ENCODE measurements at places on chromosomes 4 and X.

DNA sequence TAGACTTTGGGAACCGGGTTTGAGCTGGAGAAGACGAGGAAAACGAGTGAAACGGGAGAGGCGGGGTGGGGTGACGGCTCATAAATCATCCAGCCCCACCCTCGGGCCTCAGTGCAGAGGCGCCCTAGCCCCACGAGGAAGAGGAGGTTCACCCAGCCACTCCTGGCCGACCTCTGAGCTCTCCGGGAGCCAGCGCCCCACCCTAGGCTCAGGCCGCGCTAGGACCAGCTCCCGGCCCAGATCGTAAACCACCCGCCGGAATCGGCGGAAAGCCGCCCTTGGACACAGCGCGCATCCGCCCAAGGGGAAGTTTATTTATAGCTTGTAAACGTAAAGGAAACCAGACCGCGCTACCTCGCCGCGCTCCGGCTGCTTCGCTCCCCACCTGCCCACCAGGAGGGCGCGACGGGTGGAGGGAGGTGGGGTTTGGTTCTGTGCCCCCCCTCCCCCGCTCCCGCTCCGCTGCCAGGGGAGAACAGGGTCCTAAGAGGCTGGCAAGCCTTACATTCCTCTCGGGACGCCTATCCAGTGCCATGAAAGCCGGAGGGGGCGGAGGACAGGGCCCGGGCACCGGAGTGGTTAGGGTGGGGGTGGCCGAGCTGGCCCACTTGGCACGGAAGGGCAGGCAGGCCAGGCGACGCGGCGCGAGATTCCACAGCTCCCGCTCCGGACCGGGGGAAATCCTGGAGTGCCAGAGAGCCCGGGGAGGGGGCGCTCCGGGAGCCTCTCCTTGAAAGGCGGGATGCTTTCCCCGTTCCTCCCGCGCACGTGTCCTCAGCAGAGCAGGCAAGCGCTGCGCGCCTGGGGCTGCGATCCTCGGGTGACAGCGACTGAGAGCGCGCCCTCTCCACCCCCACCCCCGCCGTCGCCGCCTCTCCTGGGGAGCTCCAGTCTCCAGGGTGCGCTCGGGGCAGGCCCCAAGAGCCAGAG, 84.2 kb downstream of the BCOR start:
- DNase-seq = peak; percentile 74

DNA sequence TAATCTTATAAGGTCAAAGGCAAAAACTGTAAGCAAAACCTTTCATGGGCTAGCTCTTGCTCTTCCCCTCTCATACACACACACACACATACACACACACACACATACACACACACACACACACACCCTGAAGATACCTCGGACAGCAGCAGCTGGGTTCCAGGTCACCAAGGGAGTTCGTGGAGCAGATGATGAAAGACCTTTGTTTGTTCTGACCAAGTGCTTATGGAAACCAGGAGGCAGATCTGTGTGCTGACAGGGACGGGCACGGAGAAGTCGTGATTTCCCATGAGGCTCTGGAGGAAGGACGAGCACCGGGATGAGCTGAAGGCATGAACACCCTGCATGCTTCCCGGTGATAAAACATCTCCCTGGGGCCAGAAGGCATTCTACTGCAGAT, 35.4 kb upstream of the CRMP1 start:
- DNase-seq = no peak

- no peak for DNase-seq
Measured at GRCh38 chr4:83390944-83391343, 56.3 kb upstream of the HPSE start.

- DNase-seq = no peak
Measured at GRCh38 chr4:137952116-137952515, 290.0 kb downstream of the SLC7A11 start.

DNA sequence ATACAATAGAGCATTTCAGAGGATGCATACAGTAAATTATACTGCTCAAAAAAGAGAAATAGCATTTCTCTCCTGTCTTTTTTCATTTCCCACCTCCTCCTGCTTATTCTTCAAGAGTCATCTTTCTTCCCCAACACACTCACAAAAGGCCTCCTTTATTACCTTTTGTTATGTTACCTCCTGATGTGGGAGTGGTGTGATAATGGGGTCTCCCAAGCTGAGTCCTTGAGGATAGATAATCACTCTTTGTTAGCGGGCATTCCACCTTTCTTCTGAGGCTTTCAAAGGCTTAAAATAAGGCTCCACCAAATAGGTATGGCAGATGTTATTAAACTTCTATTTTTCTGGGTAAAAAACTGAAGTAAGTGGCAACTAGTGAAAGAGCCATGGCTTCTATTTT, 159.8 kb downstream of the CPEB2 start:
- DNase-seq = no peak

DNA sequence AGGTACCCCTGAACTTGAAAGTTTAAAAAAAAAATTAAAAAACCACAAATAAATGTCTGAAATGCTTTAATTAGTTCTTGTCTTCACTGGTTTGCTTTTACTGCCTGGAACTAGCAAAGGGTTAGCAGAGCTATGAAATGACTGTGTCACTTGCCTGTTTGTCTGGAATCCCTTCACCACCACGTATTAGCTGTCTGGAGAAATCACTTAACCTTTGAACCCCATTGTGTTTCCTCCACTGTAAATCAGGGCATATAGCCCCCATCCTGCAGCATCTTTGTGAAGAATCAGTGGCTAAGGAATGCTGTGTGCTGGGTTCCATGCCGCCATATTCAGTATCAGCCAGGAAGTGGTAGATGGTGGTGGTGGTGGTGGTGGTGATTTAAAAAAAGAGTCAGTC, 6.3 kb downstream of the CYTL1 start:
- no peak for DNase-seq

DNA sequence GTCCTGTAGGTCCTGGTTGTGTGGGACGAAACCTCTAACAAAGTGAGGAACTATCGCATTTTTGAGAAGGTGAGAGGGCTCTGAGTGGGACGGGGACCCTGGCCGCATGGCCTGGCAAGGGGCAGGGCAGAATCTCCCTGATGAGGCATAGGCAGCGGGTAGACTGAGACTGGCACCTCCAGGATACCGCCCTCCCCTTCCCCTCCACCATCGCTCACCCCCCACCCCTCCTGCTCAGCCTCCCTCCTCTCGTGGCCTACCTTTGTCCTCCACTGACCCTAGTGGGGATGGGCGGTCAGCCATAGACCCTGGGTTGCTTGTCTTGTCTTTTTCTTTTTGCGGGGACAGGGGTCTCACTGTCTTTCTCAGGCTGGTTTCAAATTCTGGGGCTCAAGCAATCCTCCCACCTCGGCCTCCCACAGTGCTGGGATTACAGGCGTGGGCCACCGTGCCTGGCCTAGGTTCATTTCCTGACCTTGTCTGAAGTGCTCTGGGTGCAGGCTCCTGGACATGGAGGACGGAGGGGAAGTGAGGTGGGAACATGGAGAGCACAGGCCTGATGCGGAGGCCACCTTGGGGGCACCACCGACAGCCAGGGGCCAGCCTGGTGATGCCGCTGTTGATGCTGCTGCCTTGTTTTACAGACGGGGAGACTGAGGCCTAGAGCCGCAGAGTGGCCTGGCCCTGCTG, 10.5 kb upstream of the ADD1 start:
- no peak for DNase-seq

DNA sequence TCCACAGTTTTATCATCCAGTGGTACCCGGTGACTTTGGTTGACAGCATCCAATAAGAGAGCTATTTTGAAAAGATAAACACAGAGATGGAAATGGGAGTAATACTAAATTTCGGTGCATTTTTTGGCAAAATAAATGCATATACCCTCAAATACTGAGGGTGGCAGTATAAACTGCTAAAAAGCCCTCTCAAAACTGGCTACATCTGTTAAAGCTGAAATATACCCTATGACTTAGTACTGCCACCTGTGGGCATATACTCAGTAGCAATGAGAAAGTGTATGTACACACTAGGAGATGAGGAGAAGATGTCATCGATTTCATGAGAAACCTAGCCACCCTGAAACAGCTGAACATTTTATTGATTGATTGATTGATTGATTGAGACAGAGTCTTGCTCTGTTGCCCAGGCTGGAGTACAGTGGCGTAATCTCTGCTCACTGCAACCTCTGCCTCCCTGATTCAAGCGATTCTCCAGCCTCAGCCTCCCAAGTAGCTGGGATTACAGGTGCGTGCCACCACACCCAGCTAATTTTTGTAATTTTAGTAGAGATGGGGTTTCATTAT, 12.2 kb upstream of the TMEM128 start:
- no peak for DNase-seq

DNA sequence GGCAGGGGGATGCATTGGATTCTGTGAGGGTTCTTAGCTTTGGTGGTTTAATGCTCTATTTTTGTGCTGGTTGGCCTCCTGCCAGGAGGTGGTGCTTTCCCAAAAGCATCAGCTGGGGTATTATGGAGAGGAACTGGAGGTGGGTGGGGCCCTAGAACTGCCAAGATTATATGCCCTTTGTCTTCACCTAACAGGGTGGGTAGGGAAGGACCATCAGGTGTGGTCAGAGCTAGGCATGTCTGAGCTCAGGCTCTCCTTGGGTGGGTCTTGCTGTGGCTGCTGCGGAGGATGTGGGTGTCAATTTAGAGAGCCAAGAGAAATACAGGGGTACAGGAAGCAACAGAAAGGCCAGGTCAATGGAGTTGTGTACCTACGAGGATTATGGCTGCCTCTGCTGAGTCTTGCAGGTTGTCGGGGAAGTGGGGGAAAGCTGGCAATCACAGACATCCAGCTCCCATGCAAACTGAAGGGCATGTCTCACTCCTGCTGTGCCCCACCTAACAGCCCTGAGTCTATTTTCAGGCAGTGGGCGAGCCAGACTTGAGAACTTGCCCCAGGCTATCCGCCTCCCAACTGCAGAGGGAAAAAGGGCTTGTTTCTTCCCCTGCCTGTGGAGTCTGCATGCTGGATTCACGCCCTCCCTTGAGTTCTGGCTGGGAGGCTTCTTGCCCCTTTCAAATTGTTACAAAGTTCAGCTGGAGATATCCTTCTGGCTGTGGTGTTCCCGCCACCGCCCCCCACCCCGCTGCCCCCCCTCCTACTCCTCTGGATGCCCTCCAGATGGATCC, 212.0 kb downstream of the COMMD8 start:
- DNase-seq = no peak

DNA sequence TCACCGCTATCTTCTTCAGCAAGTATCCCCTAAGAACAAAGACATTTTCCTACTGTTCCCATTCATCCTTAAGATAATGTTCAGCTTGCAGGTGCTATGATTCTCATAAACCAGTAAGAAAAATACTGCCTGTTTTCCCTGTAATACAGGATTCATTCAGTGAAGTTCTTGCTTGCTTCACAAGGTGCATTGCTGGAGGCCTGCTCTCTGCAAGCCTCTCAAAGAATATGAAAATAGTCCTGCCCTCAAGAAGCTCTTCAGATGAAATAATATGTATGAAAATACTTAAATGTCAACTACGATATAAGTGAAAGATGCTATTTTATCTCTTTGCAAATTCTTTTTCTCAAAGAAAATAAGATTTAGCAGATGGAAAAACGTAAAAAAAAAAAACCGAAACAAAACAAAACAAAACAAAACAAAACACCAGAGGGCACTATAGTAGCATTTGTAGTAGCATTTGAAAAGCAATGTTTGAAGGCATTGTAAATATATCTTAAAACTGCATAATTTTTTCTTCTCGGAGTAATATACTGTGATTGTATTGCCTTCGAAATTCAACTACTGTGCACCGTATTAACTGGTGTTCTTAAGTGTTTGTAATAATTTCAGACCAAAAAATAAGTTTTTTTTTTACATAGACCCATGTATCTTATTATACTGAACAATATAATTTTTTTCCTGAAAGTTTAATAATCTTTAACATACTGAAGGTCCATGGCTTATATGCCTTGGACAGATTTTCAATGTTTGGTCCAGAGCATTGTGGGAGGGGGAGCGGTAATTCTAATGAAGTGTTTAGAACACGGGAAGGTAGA, 26.0 kb downstream of the ADH4 start:
- no peak for DNase-seq
